H7 (cell line): ENCODE measurements at places on chromosomes 11 and 22. TPM values are rescaled to one million over a fixed set of nuclear protein-coding genes. Genes with fewer than 3 reads are reported as not detected.

DNA sequence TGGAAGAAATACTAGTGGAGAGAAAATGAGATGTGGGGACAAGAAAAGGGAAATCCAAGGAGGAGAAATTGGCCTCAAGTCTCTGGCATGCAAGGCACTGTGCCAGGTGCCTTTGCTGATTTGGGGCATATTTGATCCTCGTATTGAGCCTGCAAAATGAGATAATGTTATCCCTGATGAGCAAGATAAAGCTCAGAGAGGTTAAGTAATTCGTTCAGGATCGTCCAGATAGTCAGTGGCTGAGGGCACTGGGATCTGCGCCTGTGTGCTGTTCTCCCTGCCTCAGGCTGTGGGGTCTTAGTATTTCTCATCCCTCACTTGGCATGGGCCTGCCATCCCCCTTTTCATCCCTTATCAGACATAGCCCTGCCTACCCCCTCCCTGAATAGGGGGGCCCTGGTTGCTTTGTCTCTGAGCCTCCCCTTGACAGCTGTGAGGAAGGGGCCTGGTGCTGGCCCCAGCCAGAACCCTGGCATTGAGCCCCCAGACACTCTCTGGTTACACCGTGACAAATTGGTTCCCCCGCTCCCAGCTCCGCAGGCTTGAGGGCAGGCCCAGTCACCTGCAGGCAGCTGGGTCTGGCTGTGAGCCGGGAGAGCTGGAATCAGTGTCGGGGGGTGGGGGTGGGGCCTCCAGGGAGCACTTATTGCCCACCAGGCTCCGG is 85.7 kb downstream of the NECTIN1 start:
- DNase-seq = no peak

GRCh38 chr11:19087658-19088057 is 27.1 kb upstream of the MRGPRX2 start:
- no peak for DNase-seq

DNA sequence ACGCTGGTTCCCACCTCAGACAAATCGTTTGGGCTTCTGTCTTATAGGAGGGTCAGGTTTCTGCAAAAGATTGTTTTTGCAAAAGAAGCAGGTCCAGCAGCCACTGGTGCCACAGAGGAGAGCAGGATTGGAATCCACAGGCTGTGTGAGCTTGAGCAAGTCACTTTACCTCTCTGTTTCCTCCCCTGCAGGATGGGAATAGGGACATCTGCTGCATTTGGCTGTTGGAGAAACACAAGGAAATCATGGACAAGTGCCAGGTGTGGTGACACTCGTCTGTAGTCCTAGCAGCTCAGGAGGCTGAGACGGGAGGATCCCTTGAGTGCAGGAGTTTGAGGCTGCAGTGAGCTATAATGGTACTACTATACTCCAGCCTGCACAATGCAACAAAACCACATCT is 422.6 kb downstream of the MN1 start:
- DNase-seq = no peak

The CCDC73 gene
- 0.04 TPM in 1 of 2 replicates, not detected in the other for total RNA-seq
